Occipital lobe (tissue), 3 donors: ENCODE measurements at places on chromosomes 4 and X. TPM values are rescaled to one million over a fixed set of nuclear protein-coding genes. Genes with fewer than 3 reads are reported as not detected.
A peak's percentile ranks its signal among the peaks of the same experiment; 100 is the strongest.

- DNase-seq = no peak
Observed at GRCh38 chr4:74100531-74100930, 1.5 kb upstream of the CXCL2 start.

Gene ANAPC10
- 41.5 TPM for total RNA-seq

Gene AMOT
- 10.8 TPM for total RNA-seq

DNA sequence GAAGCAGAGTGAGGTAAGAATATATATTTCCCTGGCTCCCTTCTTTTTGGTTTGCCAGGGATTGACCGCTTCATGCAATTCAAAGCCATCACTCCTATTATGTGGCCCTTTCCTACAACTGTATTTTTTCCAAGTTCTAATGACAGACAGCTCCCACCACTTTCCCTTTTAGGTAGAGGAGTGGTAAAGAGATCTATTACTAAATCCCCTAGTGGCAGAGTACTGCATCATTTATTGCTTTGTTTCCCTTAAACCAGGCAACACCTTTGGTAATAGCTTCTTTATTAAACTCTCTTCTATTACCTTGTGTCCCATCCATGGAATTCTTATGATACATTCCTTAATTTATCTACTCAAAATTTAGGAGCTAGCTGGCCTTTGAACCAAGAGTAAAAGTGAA, 90.7 kb downstream of the CNOT6L start:
- DNase-seq = no peak

DNA sequence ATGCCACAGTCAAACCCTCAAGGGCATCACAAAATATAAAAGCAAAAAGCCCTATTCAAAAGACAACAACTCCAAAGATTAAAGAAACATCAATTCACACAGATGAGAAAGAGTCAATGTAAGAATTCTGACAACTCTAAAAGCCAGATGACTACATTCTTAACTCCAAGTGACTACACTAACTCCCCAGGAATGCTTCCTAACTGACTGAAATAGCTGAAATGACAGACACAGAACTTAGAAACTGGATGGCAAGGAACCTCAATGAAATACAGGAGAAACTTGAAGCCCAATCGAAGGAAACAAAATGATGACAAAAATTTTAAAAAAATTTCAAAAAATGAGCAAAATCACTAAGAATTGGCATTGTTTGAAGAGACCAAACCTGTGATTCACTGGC, 1047.6 kb upstream of the PCDH10 start:
- DNase-seq = no peak

DNA sequence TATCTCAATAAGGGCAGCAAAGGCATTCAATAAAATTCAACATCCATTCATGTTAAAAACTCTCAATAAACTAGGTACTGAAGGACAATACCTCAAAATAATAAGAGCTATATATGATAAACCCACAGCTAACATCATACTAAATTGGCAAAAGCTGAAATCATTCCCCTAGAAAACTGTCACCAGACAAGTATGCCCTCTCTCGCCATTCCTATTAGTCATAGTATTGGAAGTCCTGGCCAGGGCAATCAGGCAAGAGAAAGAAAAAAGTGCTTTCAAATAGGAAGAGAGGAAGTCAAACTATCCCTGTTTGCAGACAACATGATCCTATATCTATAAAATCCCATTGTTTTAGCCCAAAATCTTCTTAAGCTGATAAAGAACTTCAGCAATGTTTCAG, 116.8 kb downstream of the TENT5D start:
- no peak for DNase-seq

- DNase-seq = no peak
Observed at GRCh38 chr4:61407642-61408618, 207.8 kb downstream of the ADGRL3 start.

GRCh38 chr4:78517050-78517652, 34.4 kb upstream of the ANXA3 start:
- DNase-seq = no peak

DNA sequence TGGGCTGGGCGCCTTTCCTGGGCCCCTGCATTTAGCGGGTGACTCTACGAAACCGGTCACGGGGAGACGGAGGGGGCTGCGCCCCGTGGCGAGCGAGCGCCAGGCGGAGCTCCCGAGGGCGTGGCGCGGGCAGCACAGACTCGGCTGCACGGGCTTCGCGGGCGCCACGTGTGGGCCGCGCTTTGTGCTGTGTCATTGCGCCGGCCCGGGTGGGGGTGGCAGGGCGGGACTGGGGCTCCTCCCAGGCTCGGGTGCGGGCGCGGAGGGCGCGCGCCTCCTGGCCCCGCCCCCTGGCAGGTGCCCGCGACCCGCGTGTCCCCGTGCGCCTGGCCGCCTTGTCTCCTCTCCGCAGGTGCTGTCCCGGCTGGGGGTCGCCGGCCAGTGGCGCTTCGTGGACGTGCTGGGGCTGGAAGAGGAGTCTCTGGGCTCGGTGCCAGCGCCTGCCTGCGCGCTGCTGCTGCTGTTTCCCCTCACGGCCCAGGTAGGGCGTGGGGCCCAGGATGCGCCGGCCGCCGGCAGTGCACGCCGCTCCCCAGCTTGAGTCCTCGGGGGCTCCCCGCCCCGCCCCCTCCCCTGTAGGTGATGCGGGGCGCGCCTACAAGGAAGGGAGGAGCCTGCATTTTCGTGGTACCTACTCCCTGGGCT, 651 bp downstream of the UCHL1 start:
- peak; percentile 64 for DNase-seq

- no peak for DNase-seq
Observed at GRCh38 chrX:141467442-141467841, 117.1 kb downstream of the SPANXA1 start.

Gene UNC5C
- total RNA-seq = 23.7 TPM

DNA sequence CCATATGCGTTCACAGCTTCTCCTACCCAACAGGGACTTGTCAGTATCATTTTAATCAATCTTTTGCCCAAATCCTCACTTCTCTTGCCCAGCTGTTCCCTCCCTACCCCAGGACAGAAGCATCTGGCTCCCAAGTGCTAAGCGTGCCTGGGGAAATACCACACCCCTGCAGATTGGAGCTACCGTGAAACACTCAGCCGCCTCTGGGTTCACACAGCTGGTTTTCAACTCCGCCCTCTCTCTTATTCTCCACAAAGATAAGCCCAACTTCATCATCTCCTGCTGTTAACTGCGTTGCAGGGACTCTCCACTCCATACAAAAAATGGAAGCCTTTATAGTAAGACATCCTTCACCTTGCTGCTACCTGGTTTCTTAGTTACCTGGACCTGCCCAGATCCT, 147.3 kb upstream of the FTHL17 start:
- no peak for DNase-seq

- no peak for DNase-seq
Observed at GRCh38 chrX:9327086-9327746, 137.6 kb upstream of the TBL1X start.

- no peak for DNase-seq
Observed at GRCh38 chr4:76554630-76555029, 119.6 kb downstream of the SHROOM3 start.

GRCh38 chr4:52658641-52659000, 480 bp downstream of the USP46 start:
- no peak for DNase-seq

DNA sequence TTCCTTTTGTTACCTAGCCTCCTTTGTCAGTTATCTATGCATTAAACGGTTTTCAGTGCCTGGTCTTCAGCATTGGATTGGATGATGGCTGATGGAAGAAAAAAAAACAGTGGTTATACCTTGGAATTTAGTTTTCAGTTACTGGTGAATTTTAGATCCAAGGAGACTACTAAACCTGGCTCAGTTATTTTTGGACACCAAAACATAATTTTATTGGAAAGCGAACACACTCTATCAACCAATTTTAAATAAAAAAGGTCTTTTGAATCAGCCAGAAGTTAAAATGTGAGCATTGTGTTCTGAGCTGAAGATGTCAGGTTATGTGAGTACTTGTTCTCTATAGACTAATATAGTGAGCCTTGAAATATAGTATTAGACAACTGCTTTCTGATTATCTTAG, 32.1 kb downstream of the FGF2 start:
- no peak for DNase-seq

DNA sequence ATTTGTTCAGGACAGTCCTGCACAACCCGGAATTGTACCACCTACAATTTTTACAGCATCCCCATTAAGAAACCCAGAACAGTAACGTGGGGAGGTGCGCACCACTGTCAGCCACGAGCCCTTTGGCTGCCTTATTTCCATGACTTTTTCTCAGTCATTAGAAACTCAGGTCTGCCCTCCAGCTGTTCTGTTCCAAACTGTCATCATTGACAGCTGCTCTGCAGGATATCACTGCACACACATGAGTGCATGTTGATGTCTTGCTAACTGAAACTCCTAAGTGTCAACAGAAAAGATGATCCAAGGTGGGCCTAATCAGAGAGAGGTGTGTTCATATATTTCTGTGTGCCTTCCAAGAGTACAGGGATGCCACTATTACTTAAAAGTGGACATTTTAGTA, 123.4 kb downstream of the PARM1 start:
- DNase-seq = no peak

GRCh38 chr4:122012735-122013134, 60.9 kb upstream of the TRPC3 start:
- DNase-seq = no peak
